ENCODE measurements at places on chromosomes 12 and 14.

DNA sequence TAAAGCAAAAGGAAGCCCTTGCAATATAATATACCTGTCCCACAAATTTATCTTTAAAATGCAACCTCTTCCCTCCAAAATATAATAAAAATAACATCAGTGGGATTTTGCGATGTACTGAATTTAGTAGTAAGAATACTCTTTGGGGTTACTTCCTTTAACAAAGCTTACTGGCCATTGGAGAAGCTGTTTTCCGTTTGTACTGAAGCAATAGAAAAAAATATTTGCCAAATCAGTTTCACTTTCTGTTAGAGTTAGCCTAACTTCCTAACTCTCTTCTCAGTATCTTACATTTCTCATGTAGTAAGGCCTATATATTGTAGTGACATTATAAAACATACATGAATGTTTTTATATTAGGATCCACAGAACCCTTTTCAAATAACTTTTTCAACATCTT, 3.7 kb downstream of the MAX start:
- no peak for DNase-seq

- peak; percentile 35 for DNase-seq
These were observed 491.8 kb downstream of the PCNX1 start for GRCh38 chr14:71399057-71399487.

GRCh38 chr12:4289231-4289878, 15.8 kb downstream of the CCND2 start:
- no peak for DNase-seq

GRCh38 chr12:113249546-113249945, 28.3 kb downstream of the TPCN1 start:
- DNase-seq = no peak

GRCh38 chr12:89040146-89040964, 311.9 kb downstream of the DUSP6 start:
- DNase-seq = peak; percentile 70

DNA sequence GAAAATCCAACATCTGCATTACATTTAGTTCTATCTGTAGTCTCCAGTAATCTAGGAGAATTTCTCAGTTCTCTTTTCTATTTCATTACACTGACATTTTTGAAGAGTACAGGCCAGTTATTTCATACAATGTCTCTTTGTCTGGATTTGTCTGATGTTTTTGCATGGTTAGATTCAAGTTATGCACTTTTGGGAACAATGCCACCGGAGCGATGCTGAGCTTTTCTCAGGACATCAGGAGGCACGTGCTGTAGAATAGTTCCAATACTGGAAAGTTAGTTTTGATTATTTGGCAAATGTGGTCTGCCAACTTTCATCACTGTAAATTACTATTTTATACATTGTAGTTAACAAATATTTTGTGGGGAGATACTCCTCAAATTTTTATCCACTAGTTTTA, 43.1 kb downstream of the ALDH1L2 start:
- no peak for DNase-seq

DNA sequence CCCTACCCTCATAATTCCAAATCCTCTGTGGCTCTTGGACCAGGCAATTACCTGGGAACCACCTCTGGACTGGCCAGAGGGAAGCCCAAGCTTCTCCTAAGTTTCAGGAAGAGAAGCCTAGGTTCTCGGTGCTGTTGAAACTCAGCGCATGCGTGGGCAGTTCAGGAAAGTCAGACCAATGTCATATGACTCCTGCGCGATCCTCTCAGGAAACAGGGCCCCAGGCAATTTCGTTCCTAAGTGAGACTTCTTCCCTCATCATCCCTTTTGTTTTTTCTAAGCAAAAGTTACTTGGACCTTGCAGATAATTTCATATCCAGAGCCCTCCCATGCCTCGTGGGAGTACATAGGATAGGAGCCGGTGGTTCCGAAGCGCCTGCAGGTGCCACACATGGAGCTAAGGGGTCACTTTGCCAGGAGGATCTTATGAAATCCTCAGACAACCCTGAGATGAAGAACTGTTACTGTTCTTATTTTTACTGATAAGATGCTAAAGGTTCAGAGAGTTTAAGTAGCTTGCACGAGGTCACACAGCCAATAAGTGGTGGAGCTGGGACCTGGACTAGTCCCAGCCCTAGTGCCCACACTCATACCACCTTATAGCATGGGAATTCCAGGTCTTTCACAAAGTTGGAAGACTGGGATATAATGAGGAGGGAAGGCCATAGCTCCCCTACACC, 168.2 kb downstream of the ZFP36L1 start:
- DNase-seq = no peak

GRCh38 chr12:10235761-10236631, 23.3 kb downstream of the GABARAPL1 start:
- DNase-seq = peak; percentile 58

- DNase-seq = no peak
These were observed 1.1 kb downstream of the PSMB11 start for GRCh38 chr14:23043145-23043544.

- no peak for DNase-seq
These were observed 23.3 kb upstream of the NUDT14 start for GRCh38 chr14:105204206-105204930.

DNA sequence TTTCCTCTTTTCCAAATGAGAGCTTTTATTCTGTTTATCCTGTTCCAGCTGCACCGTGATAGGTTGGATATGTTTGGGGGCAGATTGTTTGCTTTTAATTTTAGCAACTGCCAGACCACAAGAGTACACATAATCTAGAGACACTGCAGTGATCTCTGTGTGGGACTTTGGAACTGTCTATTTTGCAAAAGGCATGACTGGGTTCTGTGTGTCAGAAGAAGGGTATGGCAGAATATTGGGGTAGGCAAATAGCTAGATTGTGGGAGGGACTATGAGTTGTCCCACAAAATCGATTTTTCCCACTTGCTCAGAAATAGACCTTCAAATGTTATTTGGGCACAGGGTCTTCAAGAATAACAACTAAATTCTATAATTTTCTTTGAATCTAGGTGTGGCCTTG, 275.9 kb upstream of the KITLG start:
- DNase-seq = no peak

Measured in naive thymus-derived CD8-positive, alpha-beta T cell (primary cell).